ENCODE measurements at places on chromosomes 4 and X.
A peak's percentile ranks its signal among the peaks of the same experiment; 100 is the strongest.

DNA sequence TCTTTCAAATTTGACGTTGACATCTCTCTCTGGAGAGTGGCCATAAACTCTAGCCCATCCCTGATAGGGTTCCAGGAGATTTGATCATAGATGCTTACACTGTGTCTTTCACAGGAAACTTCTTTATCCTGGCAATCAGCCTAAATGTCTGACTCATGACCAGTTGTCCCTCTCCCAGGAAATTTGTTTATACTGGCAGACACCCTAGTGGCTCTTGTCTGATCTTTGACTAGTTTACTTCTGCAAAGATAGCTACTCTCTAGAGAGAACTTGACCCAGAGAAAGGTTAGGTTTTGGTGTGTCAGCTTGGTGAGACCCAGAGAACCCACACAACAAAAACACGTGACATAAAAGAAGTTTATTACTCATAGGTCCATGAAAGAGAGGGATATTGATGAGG, 509.8 kb downstream of the CENPC start:
- no peak for DNase-seq

DNA sequence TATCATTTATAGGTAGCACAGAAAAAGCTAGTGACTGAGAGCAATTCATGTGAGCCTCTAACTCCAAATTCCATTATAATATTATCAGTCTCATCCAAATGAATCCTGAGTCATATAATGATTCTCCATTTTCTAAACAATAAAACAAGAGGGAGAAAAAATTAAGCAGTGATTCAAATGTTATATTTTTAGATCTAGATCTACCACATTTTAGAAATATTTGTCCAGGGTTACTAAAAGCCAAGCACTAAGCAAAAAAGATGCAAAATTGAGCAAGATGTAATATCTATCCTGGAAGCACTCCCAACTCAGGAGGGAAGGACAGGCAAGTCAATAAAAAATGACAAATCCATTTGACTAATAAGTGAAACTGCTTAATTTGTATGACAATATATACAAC, 172.8 kb downstream of the FBXW7 start:
- peak; percentile 75 for DNase-seq

DNA sequence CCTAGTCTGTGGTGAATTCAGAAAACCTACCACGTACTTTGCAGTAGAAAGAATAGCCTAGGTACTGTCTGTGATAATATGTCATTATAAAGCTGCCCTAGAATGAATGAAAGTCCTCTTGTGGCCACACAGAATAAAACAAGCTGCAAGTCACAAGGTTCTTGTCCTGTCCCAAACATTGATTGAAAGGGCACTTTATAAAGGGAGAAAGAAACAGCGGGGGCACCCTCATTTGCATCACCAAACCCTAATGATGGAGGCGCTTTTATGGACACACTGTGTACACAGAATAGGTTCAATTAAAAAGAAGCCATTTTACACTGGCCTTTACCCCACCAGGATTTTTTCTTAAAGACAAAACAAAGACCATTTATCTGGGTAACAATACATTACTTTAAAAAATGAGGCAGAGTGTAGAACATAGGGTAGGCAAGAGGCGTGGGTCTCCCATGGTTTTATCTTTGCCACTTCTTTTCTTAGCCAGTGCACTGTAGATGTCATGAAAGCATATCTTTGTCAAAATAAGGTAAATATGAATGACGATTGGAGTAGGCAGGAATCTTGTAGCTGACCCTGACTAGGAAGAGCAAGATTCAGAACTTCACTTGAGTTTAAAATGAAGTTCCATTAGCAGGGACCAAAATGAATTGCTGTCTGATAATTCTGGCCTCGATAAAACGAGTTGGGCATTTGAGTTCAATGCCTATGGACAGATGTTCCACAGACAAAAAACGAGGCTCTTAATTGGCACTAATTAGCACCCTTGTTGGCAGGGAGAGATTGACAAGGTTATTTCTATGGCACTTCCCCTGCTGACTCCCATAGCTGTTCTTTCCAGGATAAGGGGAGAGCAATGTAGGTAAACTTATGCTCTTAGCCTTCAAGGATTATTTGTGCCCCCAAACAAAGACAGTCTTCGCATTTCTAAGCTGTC, 365.1 kb downstream of the AFF2 start:
- no peak for DNase-seq

- DNase-seq = no peak
Measured at GRCh38 chrX:1658071-1658491, 43.2 kb downstream of the ASMT start.

DNA sequence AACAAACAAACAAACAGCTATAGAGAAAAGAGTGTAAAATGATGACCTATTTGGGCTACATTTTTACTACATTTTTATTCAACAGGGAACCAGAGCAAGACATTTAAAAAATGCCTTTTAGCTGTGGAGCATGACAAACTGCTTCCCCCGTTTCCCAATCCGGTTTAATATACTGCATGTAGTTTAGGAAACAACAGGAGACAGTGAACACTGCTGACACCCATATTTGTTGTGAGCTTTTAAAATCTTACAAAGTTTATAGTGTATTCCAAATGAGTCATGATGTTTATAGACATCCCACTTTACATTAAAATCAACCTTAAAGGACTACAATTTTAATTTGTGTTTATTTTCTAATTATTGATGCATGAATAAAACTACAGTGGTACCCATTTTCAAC, 1238.3 kb downstream of the TECRL start:
- DNase-seq = no peak
